Stimulated activated CD8-positive, alpha-beta memory T cell treated with anti-CD3 and anti-CD28 coated beads, Interleukin-7, amount 100 ng/mL, for 24 hours (primary cell): ENCODE measurements at places on chromosomes 1 and 21.

DNA sequence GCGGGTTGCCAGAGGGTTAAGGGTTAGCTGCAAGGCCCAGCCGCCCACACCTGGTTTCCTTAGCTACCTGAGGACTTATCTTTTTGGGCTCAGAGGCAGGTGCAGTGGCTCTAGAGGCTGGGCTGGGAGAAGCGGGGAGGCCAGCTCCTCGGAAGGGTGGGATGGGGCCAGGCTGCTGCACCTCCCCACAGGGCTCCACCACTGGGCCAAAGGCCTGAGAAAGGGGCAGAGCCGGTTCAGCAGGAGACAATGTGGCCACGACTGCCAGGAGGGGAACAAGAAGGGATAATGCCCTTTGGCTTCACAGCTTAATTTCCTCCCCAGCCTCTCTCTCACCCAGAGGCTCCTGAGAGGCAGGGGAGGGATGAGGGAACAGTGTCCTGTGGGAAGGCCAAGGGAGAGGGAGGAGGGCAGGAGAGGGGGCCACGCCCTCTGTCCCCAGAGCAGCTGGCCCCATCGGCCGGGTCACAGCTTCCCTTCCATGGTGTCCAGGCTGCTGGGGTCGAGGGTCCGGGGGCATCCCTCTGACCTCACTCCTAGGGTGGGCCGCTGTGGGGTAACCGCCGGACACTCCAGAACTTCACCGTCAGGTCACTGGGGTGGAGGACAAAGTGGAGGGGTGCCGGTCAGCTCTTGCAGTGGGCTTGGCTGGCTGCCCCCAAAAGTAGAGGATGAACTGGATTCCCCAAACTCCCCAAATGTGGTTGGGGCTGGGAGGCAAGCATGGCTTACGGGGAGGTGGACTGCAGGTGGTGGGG, 50.4 kb downstream of the KIF21B start:
- no peak for DNase-seq

DNA sequence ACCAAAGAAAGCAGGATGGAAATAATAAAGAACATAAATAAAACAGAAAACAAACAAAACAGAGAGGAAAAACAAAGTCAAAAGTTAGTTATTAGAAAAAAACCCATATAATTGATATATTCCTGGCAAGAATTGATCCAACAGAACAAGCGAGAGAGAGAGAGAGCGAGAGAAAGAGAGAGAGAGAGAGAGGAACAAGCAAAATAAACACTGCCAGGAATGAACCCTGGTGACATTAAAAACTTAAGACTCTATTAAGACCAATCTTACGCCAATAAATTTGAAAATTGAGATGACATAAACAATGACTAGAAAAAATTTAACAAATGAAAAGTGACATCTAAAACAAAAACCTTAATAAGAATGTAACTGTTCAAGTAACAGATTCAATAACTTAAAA, 64.1 kb downstream of the COP1 start:
- no peak for DNase-seq

- no peak for DNase-seq
These were observed 48.0 kb downstream of the MAB21L3 start for GRCh38 chr1:116159177-116159576.

- no peak for DNase-seq
These were observed 20.9 kb downstream of the S1PR1 start for GRCh38 chr1:101257500-101258325.

DNA sequence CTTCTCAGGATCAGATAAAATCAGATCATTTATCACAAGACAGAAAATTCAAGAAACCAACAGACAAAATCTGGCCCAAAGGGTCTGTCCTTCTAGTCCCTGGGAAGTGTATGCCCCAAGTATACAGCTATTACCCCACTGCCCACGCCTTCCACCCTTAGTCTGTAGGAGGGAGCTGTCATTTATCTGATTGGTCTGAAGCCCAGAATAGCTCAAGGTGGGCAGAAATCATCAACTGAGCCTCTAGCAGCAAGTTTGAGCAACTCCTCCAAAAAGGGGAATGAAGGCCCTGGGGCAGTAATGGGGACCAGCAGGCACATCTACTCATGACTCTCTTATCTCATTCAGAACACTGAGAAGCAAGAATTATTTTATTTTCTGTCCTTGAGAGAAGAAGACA, 126.9 kb downstream of the MATN1 start:
- DNase-seq = no peak

- DNase-seq = no peak
These were observed 2.4 kb upstream of the CYP2J2 start for GRCh38 chr1:59928996-59929395.

- no peak for DNase-seq
These were observed 28.5 kb upstream of the CAMSAP2 start for GRCh38 chr1:200710166-200710565.

- no peak for DNase-seq
These were observed 28.1 kb upstream of the C1QA start for GRCh38 chr1:22608361-22608760.

- DNase-seq = no peak
These were observed 228.8 kb upstream of the CSF3R start for GRCh38 chr1:36711480-36711879.

DNA sequence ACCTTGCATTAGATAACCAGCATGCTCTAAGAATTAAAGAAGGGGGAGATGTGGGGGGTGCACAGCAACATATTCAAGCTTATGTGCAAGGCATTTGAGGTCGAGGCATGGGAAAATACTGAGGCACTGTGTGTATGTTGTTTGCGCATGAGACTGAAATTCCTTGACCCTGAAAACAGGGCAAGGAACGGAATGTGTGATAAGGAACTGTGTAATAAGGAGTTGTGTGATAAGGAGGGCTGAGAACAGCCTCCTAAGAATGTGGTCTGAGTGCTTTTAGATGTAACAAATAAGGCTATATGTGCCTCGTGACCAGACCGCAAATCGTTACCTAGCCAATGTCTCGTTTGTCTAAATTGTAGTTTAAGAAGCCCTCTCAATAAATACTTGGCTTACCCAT, 26.5 kb upstream of the ITLN1 start:
- no peak for DNase-seq

DNA sequence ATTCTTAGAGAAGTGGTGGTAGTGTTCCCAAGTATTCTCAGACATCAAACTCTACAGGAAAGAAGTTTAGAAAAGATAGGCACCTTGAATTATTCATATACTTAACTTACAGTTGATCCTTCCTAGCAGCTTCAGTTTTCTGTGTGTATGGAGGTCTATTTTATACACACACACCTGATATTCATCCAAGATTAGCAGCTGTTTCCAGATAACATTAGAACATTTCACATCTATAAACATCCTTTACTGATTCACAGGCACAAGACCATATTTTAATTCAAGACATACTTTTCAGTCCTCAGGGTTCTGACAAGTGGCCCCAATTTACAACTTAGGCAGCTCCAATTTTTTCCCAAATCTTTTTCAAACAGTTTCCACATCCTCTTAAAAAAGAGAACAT, 287.8 kb upstream of the USP25 start:
- DNase-seq = no peak

GRCh38 chr1:226510453-226510852, 38.1 kb upstream of the STUM start:
- DNase-seq = no peak

GRCh38 chr1:156821801-156822200, 5.2 kb upstream of the SH2D2A start:
- DNase-seq = no peak

- DNase-seq = no peak
These were observed 20.9 kb downstream of the RIT1 start for GRCh38 chr1:155890251-155890650.

GRCh38 chr1:79726321-79726720, 719.8 kb upstream of the ADGRL4 start:
- no peak for DNase-seq

GRCh38 chr1:170674239-170674638, 10.3 kb downstream of the PRRX1 start:
- DNase-seq = no peak

DNA sequence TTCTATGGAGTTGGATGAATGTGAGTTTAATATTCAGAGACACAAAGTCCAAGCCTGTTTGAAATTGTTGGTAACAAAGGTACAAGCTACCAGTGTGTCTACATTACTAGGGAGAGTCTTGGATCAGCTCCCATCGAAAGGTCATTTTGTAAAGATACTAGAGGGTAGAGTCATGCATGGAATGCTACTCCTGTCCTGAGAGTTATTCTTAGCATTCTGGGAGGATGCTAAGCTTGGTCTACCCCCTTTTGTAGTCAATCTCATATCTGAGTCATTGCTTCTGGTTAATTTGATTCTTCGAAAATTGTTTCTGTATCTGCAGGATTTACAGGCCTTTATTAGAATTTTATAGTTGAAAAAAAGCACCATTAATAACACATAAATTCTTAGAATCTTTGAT, 240.2 kb downstream of the ST6GALNAC3 start:
- no peak for DNase-seq

GRCh38 chr21:38272215-38272614, 15.4 kb downstream of the KCNJ15 start:
- DNase-seq = no peak

GRCh38 chr1:234841710-234842231, 231.8 kb upstream of the IRF2BP2 start:
- no peak for DNase-seq

GRCh38 chr1:34758751-34759150, 789 bp upstream of the GJB4 start:
- DNase-seq = no peak

DNA sequence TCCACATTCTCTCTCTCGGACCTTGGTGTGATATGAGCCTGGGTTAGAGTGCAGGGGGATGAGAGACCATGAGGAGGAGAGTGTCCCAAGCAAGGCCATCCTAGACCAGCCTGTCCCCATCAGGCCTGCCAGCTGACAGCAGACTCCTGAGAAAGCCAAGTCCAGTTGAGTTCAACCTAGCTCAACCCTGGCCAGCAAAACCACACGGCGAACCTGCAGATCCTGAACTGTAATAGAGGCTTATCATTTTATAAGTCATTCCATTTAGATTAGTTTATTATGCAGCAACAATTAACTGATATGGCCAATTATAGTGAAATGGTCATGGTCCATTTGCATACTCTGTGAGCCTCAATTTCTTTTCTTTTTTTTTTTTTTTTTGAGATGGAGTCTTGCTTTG, 36.4 kb upstream of the ARHGEF10L start:
- no peak for DNase-seq

DNA sequence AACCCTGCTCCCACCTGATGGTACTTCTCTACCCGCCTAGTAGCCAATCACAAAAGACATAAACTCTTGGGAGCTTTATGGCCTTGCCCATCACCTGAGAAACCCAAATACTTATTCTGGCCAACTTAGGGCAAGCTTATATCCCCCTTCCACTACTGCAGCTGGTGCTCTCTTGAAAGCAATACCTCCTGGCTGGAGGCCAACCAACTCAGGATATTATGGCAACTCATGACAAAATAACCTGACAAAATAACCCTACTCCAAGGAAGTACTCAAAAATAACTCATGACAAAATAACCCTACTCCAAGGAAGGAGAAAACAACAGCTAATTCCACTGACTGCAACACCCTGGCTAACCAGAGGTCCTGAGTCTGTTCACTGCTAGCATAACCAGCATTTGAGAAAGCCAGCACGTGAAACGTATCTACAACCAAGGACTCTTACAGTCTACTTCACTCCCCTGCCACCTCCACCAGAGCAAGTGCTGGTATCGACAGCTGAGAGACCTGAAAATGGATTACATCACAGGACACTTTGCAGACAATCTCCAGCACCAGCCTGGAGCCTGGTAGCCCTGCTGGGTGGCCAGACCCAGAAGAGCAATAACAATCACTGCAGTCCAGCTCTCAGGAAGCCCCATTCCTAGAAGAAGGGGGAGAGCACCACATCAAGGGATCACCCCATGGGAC, 179.9 kb downstream of the COL24A1 start:
- no peak for DNase-seq

DNA sequence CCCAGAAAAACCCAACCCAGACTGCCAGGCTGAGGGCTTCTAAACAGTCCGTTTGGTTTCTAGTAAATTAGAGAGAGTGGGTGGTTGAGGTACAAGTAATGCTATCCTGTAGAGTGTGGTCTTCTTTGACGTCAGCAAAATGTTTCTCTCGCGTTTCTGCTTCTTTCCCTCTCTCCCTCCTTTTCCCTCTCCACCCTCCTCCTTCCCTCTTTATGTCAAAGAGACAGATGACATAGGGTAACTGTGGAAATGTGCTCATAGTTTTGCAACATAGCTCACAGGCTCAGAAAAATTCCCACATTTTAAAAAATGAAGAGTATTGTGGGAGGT, 158.3 kb downstream of the TOMM20 start:
- no peak for DNase-seq

- DNase-seq = no peak
These were observed 11.7 kb downstream of the IQGAP3 start for GRCh38 chr1:156560585-156561163.

DNA sequence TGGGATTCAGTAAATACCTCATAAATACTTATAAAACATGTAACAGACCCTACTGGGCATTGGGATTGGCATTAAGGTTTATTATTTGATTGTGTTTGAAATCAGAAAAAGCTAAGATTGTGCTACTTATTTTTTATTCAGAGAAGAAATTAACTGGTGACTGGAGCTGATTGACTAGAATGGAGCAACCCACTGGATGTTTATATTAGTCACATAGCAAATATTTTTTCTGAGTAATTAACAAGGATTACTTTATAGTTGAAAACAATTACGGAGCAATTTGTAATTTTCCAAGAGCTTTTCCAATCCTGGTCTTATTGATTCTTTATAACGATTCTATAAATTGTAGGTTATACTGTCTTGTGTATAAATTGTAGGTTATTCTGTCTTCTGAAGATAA, 208.7 kb downstream of the HLX start:
- no peak for DNase-seq

DNA sequence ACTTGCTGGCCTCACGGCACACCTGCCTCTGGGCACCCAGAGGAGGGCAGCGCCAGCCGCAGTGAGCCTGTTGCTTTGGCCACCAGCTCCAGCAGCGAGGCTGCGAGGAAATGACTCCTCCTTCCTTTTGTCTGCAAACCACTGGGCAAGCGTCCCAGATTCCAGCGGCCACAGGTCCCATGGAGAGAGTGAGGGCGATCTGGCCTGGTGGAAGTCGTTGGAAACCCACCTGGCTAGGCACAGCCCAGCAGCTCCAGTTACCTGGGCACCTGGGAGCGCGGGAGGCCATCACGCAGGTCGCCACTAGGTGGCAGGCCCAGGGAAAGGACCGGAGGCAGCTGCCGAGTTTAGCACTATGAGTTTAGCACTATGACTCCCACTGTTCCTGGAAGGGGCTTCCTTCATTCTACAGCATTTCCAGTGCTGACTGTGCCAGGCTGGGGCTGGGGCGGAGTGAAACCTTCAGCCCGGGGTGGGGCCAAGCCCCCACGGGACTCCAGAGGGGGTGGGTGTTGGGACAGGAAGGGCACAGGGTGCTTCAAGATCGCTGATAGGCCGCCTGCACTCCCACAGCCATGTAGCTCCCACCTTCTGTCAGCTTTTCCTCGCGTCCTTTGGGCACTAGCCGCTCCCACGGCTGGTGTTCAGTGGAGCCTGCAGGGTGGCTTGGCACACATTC, 1.1 kb upstream of the ESPN start:
- peak; percentile 38 for DNase-seq

GRCh38 chr1:4362314-4363044, 291.9 kb upstream of the AJAP1 start:
- no peak for DNase-seq

DNA sequence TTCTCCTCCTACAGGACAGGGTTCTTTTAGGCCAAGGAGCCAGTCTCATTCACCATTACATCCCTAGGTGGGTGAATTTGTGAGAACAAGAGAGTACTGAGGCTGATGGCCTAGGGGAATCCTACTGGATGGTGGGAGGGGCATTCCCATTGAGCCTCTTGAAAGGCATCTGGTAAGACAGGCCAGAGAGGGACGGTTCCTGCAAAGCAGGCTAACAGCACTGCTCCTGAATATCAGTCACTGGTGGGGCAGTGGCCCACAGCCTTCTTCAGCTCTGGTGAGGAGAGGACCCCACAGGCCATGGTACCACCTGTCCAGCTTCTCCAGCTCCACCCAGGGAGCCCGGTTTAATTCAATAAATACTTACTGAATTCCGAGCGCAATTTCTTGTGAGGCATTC, 125.9 kb upstream of the EDN2 start:
- no peak for DNase-seq
